ENCODE measurements at places on chromosomes 2 and 18.

DNA sequence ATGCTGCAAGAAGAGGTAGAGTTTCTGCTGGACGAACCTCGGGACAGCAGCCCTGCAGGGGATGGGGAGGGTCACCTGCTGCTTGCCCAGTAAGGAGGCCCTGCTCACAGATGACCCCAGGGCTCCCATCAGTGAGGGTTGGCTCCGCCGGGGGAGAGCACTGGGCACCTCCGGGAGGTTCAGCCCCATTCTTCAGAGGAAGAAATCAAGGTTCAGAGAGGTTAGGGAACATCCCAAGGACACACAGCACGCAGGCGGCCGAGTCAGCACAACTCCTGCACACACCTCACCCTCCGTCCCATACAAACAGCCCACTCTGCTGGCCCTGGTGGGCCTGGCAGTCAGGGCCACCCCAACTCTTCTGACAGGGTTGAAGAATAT is 11.7 kb upstream of the CCDC74B start:
- DNase-seq: no peak

GRCh38 chr2:86123328-86123925 is 17.4 kb downstream of the PTCD3 start:
- no peak for DNase-seq

- DNase-seq: no peak
These were observed 61.0 kb downstream of the TRAPPC12 start for GRCh38 chr2:3440477-3440876.

GRCh38 chr2:180647221-180647620 is 333.2 kb upstream of the UBE2E3 start:
- DNase-seq: no peak

- DNase-seq: no peak
These were observed 221.9 kb downstream of the NDUFA10 start for GRCh38 chr2:239803102-239803765.

- DNase-seq: no peak
These were observed 65.6 kb downstream of the MRPS9 start for GRCh38 chr2:105103481-105103880.

- no peak for DNase-seq
These were observed 1200.8 kb upstream of the GYPC start for GRCh38 chr2:125455110-125455509.

- DNase-seq: no peak
These were observed 2.4 kb downstream of the GAREM1 start for GRCh38 chr18:32468147-32468845.

GRCh38 chr2:237444071-237444470 is 30.1 kb upstream of the COL6A3 start:
- no peak for DNase-seq

- no peak for DNase-seq
These were observed 110.0 kb upstream of the RASGRP3 start for GRCh38 chr2:33366473-33366872.

DNA sequence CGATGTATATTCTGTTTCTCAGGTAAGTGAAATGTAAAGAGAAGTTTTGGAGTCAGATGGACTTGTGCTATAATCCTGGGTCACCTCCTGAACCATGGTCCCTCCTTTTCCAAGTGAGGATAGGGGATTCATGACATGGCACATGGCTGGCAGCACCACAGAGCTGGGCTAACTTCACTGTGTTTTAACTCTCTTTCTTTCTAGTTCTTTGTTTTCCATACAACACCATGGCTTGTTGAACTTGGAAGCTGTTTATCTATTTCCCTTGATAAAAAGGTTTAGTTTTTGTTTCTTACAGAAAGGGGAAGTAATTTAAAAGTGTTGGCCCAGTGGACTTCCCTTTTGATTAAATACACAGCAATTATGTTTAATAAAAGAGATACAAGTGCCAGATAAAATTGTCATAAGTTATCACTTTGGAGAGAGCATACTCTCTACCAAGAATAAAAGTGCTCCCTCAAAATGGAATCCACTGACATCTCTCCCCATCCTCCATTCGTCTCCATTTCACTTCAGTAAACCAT is 90.4 kb downstream of the PLCL1 start:
- no peak for DNase-seq

- no peak for DNase-seq
These were observed 33.4 kb downstream of the UGP2 start for GRCh38 chr2:63875131-63875527.

DNA sequence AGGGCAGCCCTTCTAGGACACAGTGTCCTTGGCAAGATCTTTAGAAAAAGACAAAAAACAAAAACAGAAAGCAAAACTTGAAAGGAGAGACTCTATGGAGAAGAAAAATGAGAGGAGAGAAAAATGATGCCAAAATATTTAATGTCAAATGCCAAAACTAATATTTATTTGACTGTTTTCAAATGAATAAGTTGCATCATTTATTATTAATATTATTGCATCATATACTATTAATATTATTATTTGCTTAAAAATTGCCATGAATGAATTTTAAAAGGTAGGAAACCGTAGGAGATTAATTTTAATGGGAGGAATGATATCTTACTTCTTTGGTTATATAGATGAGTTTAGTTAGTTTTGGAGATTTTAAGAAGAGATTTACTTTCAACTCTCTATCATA is 144.3 kb downstream of the DAW1 start:
- DNase-seq: no peak

DNA sequence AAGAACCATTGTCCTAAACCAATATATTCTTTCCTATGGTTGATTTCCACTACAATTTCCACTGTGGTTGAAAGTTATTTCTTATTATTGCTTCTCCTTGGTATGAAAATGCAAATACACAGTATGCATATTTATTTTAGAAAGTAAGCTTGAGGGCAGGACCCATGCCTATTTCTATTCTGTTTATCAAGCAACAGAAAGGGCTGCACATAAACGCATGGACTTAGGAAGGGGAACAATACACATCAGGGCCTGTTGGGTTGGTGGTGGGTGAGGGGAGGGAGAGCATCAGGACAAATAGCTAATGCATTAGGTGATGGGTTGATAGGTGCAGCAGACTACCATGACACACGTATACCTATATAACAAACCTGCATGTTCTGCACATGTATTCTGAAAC is 20.7 kb downstream of the SLC4A3 start:
- DNase-seq: no peak

DNA sequence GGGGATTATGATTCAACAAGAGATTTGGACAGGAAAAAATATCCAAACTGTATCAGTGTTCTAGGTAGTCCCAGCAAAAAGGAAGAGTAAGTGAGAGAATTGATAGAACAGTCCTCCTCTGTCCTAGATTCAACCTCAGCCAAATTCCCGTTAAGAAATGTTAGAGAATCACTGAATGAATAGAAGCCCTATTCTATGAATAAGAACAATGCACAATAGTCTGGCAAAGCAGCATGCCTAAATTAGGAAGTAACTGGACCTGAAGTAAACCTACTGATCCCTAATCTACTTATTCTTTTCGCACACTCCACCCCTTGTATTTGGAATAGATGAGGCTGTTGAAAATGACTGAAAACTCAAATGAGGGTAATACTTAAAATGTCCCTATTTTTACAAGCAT is 1665.5 kb downstream of the LRP1B start:
- DNase-seq: no peak

DNA sequence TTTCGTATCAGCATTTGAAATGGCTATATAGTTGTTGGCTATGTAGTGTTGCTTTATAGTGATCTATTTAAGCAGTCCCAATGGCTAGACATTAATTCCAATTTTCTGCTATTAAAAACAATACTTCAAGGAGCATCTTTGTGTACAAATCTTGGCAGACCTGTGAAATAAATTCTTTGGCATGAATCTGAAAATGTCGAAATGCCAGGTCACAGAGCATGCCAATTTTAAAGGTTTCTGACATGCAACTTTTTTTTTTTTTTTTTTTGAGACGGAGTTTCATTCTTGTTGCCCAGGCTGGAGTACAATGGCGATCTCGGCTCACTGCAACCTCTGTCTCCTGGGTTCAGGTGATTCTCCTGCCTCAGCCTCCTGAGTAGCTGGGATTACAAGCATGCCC is 26.8 kb upstream of the CABLES1 start:
- no peak for DNase-seq

GRCh38 chr2:11998626-11999378 is 252.4 kb downstream of the LPIN1 start:
- no peak for DNase-seq

- no peak for DNase-seq
These were observed 665.8 kb upstream of the ZEB2 start for GRCh38 chr2:145185696-145186095.

- no peak for DNase-seq
These were observed 9.8 kb upstream of the MALT1 start for GRCh38 chr18:58661423-58661822.

- no peak for DNase-seq
These were observed 2.9 kb downstream of the TBR1 start for GRCh38 chr2:161418715-161419637.

GRCh38 chr2:17057109-17058017 is 391.7 kb upstream of the CYRIA start:
- no peak for DNase-seq

DNA sequence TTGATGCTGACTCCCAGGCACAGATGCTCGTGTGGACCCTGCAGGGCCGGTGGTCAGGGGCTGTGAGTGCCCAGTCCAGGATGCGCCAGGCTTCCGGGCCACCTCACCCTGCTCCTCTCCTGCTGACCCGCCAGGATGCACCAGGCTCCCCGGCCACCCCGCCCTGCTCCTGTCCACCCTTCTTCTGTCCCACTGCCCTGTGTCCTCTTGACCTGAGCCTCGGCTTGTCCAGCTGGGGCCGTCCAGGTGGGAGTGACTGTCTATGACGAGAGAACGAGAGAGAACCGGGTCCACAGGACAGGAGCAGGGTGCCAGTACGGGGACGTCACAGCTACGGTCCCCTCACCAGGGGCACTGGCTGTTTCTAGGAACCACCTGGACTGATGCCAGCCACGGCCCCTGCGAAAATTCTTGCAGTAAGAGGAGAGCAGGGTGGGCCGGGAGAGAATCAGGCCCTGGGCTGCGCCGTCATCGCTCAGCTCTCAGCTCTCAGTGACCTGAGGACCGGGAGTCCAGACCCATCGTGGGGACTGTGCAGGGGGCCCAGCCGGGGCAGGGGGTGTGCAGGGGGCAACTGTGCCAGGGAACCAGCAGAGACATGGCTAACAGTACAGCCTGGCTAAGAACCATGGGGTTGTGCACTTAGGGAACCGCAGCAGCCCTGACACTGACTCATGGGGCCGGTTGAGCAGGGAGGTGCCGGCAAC is 12.9 kb upstream of the NFATC1 start:
- DNase-seq: no peak

DNA sequence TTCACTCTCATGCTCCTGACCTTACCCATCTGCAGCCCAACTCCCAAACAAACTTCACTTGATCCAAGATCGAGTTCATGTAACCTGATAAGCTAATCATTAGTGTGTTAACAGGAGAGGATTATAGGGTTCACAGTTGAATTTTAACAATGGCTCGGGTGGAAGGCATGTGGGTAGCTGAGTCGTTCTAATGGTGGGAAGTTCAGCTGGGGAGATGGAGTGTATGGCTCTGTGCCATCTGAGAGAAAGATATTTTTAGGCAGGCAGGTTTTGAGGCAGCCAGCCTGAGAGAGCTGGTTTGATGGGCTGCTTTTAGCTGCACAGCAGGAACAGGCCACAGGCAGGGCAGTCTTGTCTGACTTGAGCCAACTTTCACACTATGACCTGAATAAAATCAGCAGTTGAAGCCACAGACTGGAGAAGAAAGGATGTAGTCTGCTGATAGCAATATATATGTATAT is 17.7 kb upstream of the NFE2L2 start:
- no peak for DNase-seq

DNA sequence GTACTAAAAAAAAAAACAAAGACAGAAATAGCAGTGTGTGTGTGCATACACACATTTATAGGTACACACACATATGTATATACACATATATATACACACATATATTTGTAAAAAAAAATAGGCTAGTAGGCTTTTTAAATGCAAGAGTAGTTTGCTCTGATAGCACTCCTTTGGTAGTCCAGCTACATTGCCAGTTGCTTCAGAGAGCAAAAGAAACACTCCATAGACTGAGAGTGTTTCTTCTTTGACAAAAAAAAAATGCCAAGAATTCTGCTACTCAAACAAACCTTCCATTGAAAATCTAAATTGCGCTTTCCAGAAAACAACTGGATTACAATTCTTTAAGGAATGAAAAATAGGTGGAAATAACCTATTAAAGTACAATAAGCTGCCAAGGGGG is 365.9 kb upstream of the GALNT5 start:
- no peak for DNase-seq

DNA sequence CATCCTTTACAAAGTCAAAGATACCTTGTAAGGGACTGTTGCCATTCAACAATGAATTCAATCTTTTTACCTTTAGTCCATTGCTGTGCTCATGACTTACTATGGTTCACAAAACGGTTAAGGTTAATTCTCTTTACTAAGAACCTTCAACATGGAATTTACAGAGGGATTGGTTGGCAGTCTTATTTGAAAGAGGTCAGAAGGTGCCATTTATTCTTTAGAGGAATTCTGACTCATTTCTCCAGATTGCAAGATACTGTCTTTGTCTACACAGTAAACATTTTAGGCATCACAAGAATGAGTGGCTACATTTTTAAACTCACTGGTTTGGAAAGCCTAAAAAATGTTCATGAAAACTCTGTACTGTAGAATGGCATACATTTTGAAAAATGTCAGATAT is 17.4 kb downstream of the KCNH7 start:
- no peak for DNase-seq

- DNase-seq: no peak
These were observed 5.4 kb upstream of the CERKL start for GRCh38 chr2:181662287-181662686.

DNA sequence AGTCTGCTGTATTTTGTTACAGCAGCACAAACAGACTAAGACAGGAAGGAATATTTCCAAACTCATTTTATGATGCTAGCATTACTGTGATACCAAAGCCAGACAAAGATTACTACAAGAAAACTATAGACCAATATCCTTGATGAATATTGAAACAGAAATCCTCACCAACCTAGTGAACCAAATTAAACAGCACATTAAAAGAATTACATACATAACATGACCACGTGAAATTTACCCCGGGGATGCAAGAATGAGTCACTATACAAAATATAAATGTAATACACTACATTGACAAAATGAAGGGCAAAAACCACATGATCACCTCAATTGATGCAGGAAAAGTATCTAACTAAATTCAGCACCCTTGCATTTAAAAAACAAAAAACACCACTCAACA is 112.6 kb downstream of the CHN1 start:
- DNase-seq: no peak

- no peak for DNase-seq
These were observed 19.1 kb upstream of the FHL2 start for GRCh38 chr2:105417857-105418436.

DNA sequence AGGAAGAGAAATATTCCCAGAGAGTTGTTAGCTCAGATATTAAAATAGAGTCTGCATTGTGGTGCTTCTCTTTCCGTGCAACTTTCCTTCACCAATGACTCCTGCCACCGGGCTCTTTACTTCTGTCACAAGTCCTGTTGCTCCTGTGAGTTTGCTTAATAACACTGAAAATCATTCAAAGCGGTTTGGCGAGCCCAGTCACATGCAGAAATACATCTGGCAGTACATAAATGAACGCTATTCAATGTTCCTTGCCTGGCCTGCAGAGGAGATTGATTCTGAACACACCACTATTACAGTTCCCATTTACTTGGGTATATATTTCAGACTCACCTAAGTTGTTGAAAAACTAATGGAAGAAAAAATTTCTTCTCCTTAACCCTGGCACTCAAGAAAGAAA is 276.6 kb downstream of the ZNF521 start:
- no peak for DNase-seq
